ENCODE measurements at places on chromosomes 5 and 9. TPM values are rescaled to one million over a fixed set of nuclear protein-coding genes. Genes with fewer than 3 reads are reported as not detected.

The IFNK gene
- total RNA-seq: not detected

The SETX gene
- 118 TPM for total RNA-seq

The TUSC1 gene
- total RNA-seq: 15.7 TPM

The PRUNE2 gene
- total RNA-seq: under 0.01 TPM

The P4HA2 gene
- 119 TPM for total RNA-seq

The CFAP90 gene
- not detected for total RNA-seq

The PAX5 gene
- total RNA-seq: not detected

Data from nasal cavity respiratory epithelium epithelial cell of viscerocranial mucosa (primary cell).